ENCODE measurements at places on chromosomes 1 and 21. TPM values are rescaled to one million over a fixed set of nuclear protein-coding genes. Genes with fewer than 3 reads are reported as not detected.

ZNF672 gene
- 14.7 TPM for total RNA-seq

- DNase-seq: no peak
Measured at GRCh38 chr1:3560251-3560871, 50.9 kb downstream of the MEGF6 start.

KCNJ9 gene
- 11.4 TPM for total RNA-seq

DNA sequence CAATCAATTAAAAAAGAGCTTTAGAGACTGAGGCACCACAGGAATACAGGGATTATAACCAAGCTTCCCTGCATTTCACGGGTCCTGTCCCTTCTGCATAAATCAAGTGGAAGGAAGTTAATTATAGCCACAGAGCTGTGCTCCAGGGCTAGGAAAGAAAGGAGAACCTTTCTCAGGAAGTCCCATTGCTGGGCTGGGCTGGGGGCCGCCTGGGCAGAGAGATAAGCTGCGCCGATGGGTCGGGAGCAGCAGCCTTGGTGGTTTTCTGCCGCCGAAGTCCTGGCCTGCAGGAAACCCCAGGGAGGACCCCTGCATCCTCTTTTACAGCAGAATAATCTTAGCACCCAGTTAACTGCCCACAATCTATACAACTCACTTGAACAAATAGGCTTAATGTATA is 12.6 kb upstream of the CD34 start:
- no peak for DNase-seq

DNA sequence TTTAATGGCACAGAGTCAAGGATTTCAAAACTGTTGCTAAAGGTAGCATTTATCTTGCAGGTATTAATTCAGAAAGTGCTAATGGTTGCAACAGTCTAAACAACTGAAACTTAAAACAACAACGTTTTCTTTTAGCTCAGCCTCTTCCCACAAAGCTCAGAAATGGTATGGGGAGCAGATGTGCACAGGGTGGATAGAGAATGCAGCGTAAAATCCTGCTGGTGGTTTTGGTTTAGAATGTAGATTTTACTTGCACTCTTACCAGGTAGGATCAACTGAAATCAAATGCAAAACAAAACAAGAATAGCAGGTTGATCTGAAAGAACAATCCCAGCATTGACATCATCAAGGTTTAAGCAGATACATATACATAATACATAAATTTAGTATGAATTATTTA is 3.8 kb upstream of the LRRC8C start:
- DNase-seq: no peak

DNA sequence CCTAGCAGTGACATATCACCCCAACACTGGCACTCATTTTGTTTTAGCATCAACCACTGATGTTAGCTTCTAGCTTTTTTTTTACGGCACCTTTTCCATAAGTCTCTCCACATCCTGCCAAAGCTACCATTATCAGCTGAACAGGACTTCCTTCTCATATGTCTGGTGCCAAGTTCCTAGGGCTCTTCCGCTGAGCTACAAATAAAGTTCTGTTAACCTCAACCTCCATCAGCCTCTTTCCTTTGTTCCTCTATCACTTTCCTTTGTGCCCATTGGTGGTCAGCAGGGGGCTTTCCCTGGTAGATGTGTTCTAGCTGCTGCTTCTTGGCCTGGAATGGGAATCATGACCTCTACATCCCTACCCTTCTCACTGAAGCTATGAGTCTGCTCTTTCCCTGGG is 163.8 kb downstream of the FAF1 start:
- no peak for DNase-seq

DNA sequence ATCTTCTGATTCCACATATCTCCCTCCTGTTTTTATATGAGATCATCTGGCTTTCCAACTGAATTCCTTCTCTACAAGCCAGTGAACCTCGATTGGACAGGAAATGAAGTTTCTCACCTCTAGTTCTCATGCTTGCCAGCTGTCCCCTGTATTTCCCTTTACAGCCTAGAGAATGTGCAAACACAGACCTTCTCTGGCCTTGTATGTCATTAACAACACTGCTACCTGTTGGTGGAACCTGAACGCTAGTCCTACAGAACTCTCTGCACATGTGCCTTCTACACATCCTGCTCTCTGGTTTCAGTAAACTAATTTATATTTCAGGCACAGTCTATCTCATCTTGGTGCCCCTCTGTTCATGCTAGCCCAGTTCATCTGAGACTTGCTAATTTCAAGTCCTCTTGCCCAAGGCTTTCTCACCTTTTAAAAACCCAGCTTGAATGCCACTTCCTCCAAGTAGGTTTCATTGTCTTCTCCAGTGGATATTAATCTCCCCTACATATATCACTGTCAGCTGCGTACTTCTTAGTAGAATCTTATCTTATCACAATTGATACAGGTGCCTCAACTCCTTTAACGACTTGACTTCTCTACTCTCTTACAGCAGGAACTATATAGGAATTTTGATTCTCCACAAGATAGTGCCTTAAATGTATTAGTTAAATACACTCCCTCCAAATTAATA is 549.9 kb downstream of the PLPP3 start:
- no peak for DNase-seq

CSF3R gene
- 1.2 TPM for total RNA-seq

GRCh38 chr1:97668945-97669344 is 251.9 kb downstream of the DPYD start:
- no peak for DNase-seq

HSD3B2 gene
- total RNA-seq: not detected

- no peak for DNase-seq
Measured at GRCh38 chr1:17520041-17520440, 19.5 kb upstream of the ARHGEF10L start.

All from frontal cortex (tissue), 4 donors.